Hypothalamus (tissue), 51 donors: ENCODE measurements at places on chromosomes 2 and 18.
A peak's percentile ranks its signal among the peaks of the same experiment; 100 is the strongest.

DNA sequence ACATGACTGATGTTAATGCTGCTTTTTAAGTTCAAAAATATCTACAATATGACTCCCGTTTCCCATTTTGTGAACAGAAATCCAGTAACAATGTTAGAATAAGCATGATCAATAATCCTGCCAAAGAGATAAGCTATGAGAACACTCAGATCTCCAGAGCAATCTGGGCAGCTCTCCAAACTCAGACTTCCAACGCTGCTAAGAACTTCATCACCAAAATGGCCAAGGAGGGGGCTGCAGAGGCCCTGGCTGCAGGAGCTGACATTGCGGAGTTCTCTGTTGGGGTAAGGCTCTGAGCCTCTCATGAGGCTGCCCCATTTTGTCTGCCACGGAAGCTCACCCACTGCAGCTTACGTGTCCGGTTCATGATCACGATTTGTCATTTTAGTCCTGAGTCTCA, 68.4 kb downstream of the UGGT1 start:
- no peak for DNase-seq

DNA sequence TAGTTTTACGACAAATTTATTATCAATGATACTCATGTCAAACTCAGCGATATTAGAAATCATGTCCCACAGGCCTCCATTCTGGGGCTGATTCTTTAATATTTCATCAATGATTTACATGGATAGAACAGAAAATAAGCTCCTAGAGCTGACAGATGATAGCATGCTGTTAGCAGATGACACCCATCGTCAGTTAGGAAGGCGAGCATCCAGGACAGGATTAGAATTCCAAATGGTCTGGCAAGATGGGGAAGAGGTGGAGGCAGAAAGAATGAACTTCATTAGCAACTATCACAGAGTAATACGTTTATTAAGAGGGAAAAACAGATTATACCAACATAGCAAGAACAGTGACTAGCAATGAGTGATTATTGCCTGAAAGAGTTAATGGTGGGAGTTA, 46.2 kb upstream of the ACVR1 start:
- DNase-seq: no peak

DNA sequence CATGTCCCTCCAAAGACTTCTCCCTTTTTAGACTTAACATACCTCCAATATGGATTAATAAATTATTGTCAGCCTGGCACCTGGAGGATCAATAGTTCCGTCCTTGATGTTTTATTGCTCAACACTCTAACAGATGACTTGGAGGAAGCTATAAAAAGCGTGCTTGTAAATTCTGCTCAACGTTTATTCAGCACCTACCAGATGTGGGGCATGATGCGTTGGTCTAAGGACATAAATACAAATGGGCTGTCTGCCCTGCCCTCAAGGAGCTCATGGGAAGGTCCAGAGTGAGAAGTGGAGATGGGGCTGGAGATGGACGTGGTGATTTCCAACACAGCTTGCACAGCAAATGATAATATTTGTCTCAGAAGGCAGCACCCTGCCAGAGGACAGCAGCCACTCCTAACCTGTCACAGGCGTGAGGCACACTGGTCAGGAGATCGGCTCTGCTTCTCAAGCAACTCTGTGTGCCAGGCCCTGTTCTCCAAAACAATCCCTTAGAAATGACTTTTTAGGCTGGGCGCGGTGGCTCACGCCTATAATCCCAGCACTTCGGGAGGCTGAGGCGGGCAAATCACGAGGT, 25.5 kb upstream of the ZCCHC2 start:
- no peak for DNase-seq

- DNase-seq: peak; percentile 6
Observed at GRCh38 chr2:33441235-33441810, 35.1 kb upstream of the RASGRP3 start.

DNA sequence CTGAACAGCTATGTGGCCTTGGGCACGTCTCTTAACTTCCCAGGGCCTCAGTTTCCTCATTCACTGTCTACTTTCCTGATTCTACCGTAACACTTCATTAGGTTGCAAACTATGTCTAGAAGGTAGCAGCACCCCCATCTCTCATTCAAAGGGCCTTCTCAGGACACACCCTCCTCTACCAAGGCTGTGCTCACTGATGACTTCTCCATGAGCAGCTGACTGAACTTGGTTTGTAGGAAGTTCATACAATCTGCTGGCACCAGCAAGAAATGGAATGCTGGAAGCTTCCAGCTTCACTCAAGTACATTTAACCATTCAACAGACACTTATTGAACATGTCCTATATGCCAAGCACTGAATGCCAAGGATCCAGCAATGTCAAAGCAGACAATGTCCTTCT, 250.8 kb upstream of the CTAGE1 start:
- DNase-seq: no peak

GRCh38 chr2:16773080-16773713, 107.6 kb upstream of the CYRIA start:
- no peak for DNase-seq

DNA sequence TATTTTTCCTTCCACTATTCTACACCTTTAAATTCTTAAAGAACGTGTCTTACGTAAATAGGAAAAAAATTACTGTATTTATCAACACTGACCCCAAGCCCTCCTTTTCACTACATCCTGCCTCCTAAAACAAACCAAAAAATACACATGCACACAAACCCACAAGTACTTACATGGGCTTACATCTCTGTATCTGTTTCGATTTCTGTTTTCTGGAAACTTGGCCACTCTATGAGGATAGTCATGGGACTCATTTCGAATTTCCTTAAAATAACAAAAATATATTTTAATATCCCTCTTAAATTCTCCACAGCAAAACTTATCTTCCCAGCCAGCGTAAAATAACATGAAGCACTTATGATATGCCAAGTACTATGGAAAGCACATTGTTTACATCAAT, 25.0 kb downstream of the PTPN2 start:
- no peak for DNase-seq

DNA sequence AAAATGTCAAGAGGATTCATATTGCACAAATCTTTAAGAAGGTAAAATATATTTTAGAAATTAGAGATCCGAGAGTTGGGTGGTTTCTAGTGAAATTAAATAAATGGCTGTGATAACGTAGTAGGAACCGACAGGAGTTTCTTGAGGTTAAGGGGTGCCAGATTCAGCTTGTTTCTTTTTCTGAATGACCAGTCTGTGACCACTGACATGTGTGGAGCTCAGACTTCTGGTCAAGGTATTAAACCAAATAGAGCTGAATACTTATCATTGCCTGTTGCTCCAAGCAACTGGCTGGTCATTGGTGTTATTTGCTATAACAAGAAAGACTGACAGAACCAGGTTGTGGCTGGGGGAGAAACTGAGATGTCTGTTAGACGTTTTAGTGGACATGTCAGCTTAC, 408.2 kb upstream of the HS6ST1 start:
- DNase-seq: no peak

DNA sequence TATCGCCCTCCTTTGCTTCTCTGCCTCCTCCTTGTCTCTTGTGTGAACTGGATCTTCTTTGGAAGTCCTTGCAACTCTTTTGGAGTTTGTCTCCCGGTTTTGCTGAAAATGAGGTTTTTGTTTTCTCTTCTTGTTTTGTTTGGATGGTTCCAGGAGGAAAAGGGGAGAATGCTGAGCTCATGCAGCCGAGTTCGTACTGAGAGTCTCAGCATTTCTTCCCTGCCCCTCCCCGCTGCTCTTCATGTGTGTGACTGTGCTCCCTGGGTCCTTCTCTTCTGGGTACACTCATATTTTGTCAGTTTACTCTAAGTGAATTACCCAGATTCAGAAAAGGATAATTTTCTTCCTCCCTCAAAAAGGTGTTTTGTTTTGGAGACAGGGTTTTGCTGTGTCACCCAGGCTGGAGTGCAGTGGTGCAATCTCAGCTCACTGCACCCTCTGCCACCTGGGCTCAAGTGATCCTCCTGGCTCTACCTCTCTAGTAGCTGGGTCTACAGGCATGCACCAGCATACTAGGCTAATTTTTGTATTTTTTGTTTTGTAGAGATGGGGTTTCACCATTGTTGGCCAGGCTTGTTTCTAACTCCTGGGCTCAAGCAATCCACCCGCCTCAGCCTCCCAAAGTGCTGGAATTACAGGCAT, 142.9 kb upstream of the IL1R2 start:
- no peak for DNase-seq

- no peak for DNase-seq
Observed at GRCh38 chr2:104318001-104318665, 535.8 kb upstream of the POU3F3 start.

GRCh38 chr2:19425419-19425818, 67.0 kb upstream of the OSR1 start:
- no peak for DNase-seq

- DNase-seq: no peak
Observed at GRCh38 chr18:74840492-74841167, 243.0 kb downstream of the ZNF407 start.

- DNase-seq: no peak
Observed at GRCh38 chr2:207845202-207845864, 75.6 kb upstream of the FZD5 start.
